ENCODE measurements at places on chromosomes 16 and 17.

DNA sequence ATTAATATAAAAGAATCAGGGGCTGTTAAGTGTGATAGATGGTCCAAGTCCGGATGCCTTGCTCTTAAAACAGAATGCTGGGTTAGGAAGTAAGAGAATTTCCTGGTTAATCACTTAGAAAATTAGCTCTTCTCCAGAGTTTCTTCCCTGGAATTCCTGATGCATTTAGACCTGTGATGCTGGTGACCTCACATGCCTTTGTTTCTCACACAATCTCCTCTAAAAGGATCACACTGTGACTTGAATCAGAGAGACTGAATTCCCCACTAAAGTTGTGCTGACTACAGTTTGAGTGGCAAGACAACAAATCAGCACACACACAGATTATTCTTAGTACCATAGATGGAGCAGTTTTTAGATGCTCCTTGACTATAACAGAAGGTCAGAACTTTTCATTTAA is 4.4 kb upstream of the RNF43 start:
- no peak for DNase-seq

- peak; percentile 50 for DNase-seq
Observed at GRCh38 chr17:74842599-74843351, 16.9 kb downstream of the GRIN2C start.

GRCh38 chr17:69175625-69176456 is 34.1 kb upstream of the ABCA6 start:
- DNase-seq, result no peak

- DNase-seq, result no peak
Observed at GRCh38 chr17:31580706-31581490, 189.4 kb downstream of the RAB11FIP4 start.
